Activated T-cell treated with anti-CD3 and anti-CD28 coated beads for 4 hours (primary cell): ENCODE measurements at places on chromosomes 1 and 21.

DNA sequence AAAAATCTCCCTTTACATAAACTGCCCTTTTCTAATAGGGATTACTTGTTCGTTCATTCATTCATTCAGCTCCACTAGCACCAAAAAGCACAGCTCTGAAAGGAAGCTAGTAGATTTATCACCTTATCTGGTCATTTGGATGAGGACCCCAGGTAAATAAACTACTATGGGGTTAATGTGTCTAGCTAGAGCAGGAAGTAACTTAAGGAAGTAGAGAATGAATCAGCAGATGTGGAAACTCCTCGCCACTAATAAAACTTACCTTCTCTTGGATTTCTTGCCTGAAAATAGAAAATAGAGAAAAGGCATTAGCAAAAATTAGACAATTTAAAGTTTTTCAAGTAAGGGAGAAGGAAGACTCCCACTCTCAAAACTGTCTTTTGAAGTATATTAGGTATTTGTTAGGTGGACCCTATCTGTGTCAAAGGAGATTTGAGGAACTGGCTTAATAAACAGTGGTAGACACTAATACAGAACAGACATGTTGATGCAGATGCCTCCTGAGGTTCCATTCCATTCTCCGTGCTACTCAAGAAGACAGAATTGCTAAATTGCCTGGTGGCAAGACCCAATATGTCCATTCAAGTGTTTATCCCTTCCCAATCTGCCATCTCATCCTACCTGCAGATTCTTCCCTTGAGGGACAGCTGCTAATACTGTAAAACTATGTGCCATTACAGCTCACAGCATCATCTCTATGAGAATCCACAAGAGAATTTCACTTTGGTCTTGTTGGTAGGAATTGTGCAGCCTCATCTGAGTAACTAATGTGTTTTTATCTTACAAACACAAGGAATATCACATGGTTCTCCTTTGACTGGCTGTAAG is 14.9 kb downstream of the SELL start:
- DNase-seq: no peak

DNA sequence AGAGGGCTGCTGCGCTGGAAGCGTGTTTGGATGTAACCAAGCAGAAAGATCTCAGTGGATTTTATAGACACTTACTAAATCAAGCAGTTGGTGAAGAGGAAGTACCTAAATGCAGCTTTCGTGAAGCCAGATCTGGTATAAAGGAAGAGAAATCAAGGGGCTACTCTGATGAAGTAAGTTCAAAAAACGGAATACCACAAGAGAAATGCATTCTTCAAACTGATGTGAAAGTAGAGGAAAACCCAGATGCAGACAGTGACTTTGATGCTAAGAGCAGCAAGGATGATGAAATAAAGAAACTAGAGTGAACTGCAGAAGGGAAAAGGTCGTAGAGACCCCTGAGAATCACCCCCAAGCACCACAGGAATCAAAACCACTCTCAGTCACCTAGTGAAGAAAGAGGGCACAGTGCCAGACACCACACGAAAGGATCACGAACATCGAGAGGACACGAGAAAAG is 40.8 kb upstream of the NEXN start:
- no peak for DNase-seq

GRCh38 chr21:33334824-33335223 is 10.1 kb downstream of the IFNAR1 start:
- DNase-seq: no peak

DNA sequence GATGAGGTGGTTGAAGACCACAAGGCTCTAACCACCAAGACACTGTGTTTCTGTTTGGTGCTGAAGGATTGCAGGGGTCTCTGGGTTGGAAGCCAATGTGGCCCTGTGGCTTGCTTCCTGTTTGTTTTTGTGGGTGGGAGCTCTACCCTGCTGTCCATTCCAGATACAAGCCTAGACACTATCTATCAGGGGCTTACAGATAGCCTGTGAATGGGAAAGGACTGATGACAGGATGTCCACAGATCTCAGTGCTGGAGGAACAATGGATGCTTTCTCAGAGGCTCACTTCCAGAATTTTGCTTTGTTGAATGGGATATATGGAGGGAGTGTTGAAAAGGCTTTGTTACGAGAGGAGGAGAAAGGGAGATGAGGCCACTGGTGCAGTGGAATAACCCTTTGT is 69.7 kb downstream of the NOS1AP start:
- DNase-seq: no peak

DNA sequence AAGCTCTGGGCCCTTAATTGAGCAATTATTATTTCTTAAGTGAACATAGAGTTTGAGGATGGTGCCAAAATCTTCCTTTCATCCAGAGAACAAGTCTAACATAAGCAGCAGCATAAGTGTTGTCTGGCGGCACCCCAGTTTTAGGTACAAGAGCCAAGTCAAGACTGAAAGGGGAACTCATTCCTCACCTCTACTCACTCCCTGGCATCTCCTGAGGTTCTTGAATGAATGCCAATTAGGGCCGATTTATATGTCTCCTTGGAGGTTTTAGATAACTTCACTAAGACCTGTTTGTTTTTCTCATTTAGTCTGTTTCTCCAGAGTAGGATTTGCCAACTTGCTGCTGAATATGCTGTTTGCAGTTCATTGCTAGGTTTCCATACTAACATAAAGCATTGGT is 42.6 kb upstream of the ADGRL2 start:
- DNase-seq: no peak

DNA sequence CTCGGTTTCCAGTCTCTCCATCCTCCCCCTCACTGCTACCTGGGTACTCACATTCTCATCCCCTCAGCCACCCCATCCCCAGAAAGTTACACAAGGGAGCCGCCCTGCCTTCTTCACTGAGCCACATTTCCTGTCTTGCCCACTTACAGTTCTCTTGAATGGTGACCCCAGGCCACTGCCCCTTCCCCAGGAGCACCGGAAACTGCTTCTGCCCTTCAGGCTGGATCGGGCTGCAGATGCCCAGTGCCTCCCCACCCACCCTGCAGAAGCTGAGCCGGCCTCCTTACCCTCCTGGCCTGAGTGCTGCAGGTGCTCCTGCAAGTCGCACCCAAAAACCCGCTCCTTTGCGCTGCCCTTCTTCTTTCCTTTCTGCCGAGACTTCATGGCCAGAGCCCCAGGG is 450 bp downstream of the ARHGAP30 start:
- no peak for DNase-seq
